Hematopoietic multipotent progenitor cell treated with erythropoietin and hydrocortisone succinate and interleukin-3 and kit ligand, for 17 days (in vitro differentiated cells): ENCODE measurements at places on chromosomes 11 and 22.

- DNase-seq = peak; percentile 40
Measured at GRCh38 chr11:18775492-18776292, 15.9 kb downstream of the PTPN5 start.

- no peak for DNase-seq
Measured at GRCh38 chr11:125872138-125872491, 15.4 kb upstream of the HYLS1 start.

GRCh38 chr11:28457481-28458065 is 349.4 kb downstream of the METTL15 start:
- DNase-seq = no peak

DNA sequence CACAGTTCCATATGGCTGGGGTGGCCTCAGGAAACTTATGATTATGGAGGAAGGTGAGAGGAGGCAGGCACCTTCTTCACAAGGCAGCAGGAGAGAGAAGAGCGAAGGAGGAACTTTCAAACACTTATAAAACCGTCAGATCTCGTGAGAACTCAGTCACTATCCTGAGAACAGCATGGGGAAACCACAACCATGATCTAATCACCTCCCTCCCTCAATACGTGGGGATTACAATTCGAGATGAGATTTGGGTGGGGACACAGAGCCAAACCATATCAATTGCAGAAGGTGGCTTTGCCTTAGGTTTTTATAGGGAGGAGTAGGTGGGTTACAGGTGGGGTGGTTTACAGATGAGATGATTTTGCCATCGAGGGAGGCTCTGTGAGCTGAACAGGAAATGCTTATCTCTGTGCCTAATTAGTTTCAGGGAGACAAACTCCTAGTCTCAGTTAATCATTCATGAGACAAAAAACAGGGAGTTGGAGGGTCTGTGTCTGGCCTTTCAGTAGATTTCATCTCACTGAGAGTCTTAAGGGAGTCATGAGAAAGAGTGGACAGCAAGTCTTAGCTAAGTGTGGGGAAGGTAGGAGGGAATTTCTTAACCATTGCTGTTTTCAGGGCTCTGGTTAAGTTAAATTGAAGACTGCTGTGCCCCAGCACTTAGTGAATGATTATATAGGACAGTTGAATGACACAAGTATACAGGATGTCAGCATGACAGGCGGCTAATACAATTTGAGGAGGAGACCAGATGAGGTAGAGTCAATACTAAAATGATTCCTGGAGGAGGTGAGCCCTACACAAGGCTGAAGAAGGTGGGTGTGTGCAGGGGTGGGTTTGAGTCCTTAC is 47.7 kb downstream of the CWC15 start:
- no peak for DNase-seq

- DNase-seq = no peak
Measured at GRCh38 chr22:42326801-42327200, 56.3 kb upstream of the TCF20 start.

DNA sequence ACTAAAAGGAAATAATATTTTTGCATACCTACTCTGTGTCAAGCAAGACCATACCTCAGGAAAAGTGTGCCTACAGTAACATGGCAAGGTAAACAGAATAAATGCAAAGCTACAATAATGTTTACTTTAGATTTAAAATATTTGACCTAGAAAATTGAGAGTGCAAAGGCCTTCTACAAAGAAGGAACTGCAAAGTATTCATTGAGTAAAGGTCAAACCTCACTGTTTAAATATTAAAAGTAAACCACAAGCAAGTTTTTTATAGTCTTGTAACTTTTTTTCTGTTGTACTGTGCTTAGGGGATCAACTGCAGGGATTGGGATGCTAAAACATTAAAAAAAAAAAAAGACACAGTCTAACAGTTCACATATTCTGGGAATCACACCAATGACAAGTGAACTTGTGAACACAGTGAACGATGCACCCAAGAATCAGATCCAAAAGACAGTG is 48.8 kb downstream of the CWF19L2 start:
- DNase-seq = no peak

- no peak for DNase-seq
Measured at GRCh38 chr22:45949891-45950290, 27.1 kb downstream of the WNT7B start.

GRCh38 chr11:11408436-11409221 is 55.6 kb upstream of the CSNK2A3 start:
- DNase-seq = peak; percentile 9

GRCh38 chr11:85875505-85875904 is 20.3 kb downstream of the CCDC83 start:
- DNase-seq = no peak

DNA sequence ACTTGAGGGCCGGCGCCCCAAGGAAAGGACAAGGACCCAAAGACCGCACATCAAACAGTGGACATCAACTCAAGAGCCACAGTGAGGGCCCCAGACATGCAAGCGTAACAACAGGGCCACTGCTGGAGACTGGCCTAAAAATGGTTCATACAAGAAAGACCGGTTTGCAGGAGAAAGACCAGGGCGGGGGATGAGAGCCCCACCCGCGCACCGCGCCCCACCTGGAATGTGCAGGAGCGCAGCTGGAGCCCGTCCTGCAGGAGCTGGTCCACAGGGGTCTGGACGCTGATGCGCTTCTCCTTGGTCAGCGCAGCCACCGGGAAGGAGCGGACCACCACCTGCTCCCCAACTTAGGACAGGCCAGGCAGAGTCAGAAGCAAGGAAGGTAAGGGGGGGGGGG is 13.9 kb downstream of the SBF1 start:
- no peak for DNase-seq
